ENCODE measurements at places on chromosomes 11 and 22.

DNA sequence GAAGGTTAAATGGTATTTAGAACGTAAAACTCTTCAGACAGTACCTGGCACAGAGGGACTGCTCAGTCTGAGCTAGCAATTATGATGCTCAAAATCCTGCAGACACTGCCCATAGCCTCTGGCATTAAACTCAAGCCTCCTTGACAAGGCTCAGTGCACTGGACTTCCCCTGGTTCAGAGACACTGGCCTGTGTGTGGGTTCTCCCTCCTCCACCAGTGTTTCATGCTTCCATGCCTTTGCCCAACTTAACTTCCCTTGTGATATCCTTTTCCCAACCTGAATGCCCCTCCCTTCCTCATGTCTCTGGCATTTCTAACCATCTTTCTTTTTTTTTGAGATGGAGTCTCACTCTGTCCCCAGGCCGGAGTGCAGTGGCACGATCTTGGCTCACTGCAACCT is 9.1 kb downstream of the LTBP3 start:
- H3K36me3 ChIP-seq = peaks cover 10% of the 10 kb centered on the region
- H3K27me3 ChIP-seq = no peaks in the 10 kb centered on the region
- DNase-seq = no peak
- H3K4me3 ChIP-seq = no peak overlapping the region
- no peak overlapping the region for H3K27ac ChIP-seq
- H3K4me1 ChIP-seq = peaks cover 38% of the 10 kb centered on the region

DNA sequence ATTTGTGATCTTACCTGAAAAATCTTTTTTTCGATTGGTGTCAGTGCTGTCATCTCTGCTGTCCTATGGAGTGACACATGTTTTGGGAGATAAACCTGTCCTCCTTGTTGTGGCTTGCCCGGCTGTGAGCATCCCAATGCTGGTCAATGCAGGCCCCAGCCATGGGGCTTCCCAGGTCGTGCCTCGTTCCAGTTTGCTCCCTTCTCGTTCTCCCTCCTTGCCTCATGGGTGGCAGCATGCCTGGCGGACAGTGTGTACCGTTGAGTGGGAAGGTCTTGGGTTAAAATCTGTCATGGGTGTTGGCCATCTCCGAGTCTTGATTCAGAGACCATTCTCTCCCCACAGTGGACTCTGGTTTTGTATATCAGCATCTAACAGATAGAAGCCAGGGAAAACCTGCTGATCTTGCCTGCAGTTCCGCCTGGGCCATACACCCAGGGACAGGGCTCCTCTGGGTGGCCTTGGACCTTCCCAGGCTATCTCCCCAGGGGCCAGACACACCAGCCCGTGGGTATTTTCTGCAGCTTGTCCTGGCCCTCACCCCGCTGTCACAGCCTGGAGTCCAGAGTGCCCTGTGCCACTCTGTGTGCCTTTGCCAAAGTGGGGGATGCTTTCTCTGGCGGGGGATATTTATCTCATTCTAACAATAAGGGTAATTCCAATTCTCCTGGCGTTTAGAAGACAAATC is 208.1 kb downstream of the TBC1D22A start:
- H3K4me3 ChIP-seq = no peak overlapping the region
- H3K27ac ChIP-seq = no peak overlapping the region
- H3K36me3 ChIP-seq = peaks cover 14% of the 10 kb centered on the region
- H3K27me3 ChIP-seq = no peaks in the 10 kb centered on the region

- no peaks in the 10 kb centered on the region for H3K4me1 ChIP-seq
- no peak overlapping the region for H3K27ac ChIP-seq
- no peak overlapping the region for H3K4me3 ChIP-seq
- H3K36me3 ChIP-seq = no peaks in the 10 kb centered on the region
- H3K27me3 ChIP-seq = no peaks in the 10 kb centered on the region
Measured at GRCh38 chr11:93067881-93068390, 98.5 kb downstream of the MTNR1B start.

DNA sequence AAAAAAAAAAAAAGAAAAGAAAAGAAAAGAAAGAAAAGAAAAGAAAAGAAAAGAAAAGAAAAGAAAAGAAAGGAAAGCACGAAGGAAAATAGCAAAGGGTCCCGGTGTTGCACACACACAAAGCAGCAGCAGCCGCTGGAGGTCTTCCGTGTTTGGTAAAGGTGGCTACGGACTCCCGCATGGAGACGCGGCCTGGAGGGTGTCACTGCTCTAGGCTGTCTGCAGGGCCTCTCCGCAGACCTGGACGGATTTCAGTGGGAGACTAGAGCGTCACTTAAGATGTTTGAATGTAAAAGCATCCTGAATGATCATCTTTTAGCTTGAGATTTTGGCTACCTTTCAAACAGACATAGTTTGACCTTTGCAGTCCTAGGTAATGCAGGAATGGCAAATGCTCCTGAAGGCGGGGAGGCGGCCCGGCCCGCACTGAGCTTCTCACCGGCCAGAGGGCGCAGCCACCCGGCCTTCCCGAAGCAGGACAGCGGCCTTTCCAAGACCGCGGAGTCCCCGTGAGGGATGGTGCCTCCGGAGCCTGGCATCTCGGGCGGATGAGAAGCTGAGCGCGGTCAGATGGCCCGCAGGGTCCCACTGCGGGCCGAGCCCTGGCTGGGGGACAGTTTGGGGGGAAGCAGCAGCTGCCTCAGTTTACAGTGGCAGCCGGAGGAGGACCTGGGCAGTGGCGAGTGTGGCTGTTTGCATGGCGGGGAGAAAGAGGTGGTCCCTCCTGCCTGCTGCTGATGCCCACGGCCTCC is 18.5 kb downstream of the KRTAP5-5 start:
- DNase-seq = no peak
- peaks cover 3% of the 10 kb centered on the region for H3K4me1 ChIP-seq
- no peaks in the 10 kb centered on the region for H3K27me3 ChIP-seq
- no peaks in the 10 kb centered on the region for H3K36me3 ChIP-seq
- no peak overlapping the region for H3K27ac ChIP-seq

- no peak for DNase-seq
- no peaks in the 10 kb centered on the region for H3K27me3 ChIP-seq
- H3K4me3 ChIP-seq = no peak overlapping the region
- H3K36me3 ChIP-seq = no peaks in the 10 kb centered on the region
- no peak overlapping the region for H3K27ac ChIP-seq
- no peaks in the 10 kb centered on the region for H3K4me1 ChIP-seq
Measured at GRCh38 chr11:118649941-118650340, 29.5 kb downstream of the TREH start.

- H3K36me3 ChIP-seq = no peaks in the 10 kb centered on the region
- no peak for DNase-seq
- H3K27ac ChIP-seq = no peak overlapping the region
- H3K27me3 ChIP-seq = peaks cover 5% of the 10 kb centered on the region
- H3K4me1 ChIP-seq = no peaks in the 10 kb centered on the region
- no peak overlapping the region for H3K4me3 ChIP-seq
Measured at GRCh38 chr22:48256776-48257684, 1494.6 kb downstream of the TBC1D22A start.

DNA sequence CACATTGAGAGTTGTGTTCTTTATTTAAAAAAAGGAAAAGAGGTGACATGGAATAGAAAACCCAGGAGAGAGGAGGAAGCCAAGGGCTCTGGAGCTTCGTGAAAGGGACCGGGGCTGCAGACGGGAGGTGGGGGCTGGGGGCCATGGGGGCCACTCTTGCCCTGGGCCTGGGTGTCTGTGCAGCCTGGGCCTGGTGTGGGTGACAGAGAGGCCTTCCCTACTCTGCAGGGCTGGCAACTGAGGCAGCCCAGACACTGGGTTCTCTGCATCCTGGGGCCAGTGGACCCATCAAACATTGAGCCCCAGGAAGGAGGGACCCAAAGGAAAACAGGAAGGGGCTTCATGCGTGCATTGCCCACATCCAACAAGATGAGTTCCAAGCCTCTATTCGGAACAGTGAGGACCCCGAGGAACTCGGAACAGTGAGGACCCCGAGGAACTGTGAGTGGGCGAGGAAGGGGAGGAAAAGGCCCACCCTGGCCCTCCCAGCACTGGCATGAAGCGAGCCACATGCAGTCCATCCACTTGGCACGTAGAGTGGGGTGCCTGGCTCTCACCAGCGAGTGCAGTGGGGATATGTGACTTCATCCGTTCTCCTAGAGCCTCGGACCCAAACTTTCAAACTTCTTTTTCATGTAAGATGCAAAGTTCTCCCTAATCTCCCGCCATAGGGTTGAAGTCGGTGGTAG is 1121.6 kb downstream of the BRD1 start:
- no peak overlapping the region for H3K4me3 ChIP-seq
- H3K4me1 ChIP-seq = no peaks in the 10 kb centered on the region
- no peaks in the 10 kb centered on the region for H3K27me3 ChIP-seq

DNA sequence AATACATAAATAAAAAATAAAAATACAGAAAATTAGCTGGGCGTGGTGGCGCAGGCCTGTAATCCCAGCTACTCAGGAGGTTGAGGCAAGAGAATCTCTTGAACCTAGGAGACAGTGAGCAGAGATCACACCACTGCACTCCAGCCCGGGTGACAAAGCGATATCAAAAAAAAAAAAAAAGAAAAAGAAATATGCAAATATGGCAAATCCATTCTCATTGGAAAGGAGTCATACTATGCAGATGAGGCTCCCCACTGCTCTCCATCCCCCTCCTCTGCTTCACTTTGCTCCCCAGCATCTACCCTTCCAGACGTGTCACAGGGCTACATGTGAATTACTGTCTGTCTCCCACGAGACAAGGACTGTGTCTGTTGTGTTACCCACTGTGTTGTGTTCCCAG is 36.3 kb upstream of the PDGFB start:
- H3K27ac ChIP-seq = no peak overlapping the region
- no peaks in the 10 kb centered on the region for H3K27me3 ChIP-seq
- H3K4me1 ChIP-seq = no peaks in the 10 kb centered on the region
- no peak overlapping the region for H3K4me3 ChIP-seq

Measured in effector memory CD4-positive, alpha-beta T cell (primary cell).